ENCODE measurements at places on chromosomes 5 and 9. TPM values are rescaled to one million over a fixed set of nuclear protein-coding genes. Genes with fewer than 3 reads are reported as not detected.

The NEUROG1 gene
- not detected for total RNA-seq

The GABRP gene
- total RNA-seq: not detected

The LCN2 gene
- 3.7 TPM for total RNA-seq

The LRRC8A gene
- total RNA-seq: 130 TPM

The GPR150 gene
- 0.16 TPM for total RNA-seq

The CDHR2 gene
- total RNA-seq: 0.12 TPM

The DENND4C gene
- 15.2 TPM for total RNA-seq

The PCDHGB4 gene
- total RNA-seq: 0.56 TPM

The NUTM2F gene
- not detected for total RNA-seq

The PFN3 gene
- total RNA-seq: not detected

The CTSV gene
- 13.0 TPM for total RNA-seq

The SPINK4 gene
- total RNA-seq: not detected

The CD72 gene
- 0.16 TPM for total RNA-seq

The PCDHGC5 gene
- not detected for total RNA-seq

The ZNF608 gene
- 0.77 TPM for total RNA-seq

The SOWAHA gene
- 0.10 TPM for total RNA-seq

The C6 gene
- total RNA-seq: not detected

The FOXD4L3 gene
- 0.12 TPM for total RNA-seq

The ZNF300 gene
- total RNA-seq: 2.2 TPM

The MEF2C gene
- total RNA-seq: 0.02 TPM

The BNIP1 gene
- total RNA-seq: 18.1 TPM

The ICE1 gene
- total RNA-seq: 17.7 TPM

The SPATA9 gene
- not detected for total RNA-seq

The SPINK14 gene
- not detected for total RNA-seq

The ADAMTSL1 gene
- total RNA-seq: 0.11 TPM

The STING1 gene
- 0.66 TPM for total RNA-seq

The GRXCR2 gene
- total RNA-seq: not detected

The CBY3 gene
- not detected for total RNA-seq

The UNC13B gene
- 13.1 TPM for total RNA-seq

The ROPN1L gene
- total RNA-seq: 2.1 TPM

The GOLM1 gene
- 109 TPM for total RNA-seq

The PKN3 gene
- 16.3 TPM for total RNA-seq

The CDX1 gene
- not detected for total RNA-seq

The FREM1 gene
- total RNA-seq: not detected

The EIF4E1B gene
- total RNA-seq: not detected

The HAVCR2 gene
- total RNA-seq: 0.57 TPM

The SV2C gene
- total RNA-seq: not detected

The SLC4A9 gene
- total RNA-seq: not detected

The CTSL gene
- total RNA-seq: 618 TPM

The NUTM2G gene
- total RNA-seq: not detected

The TRAF2 gene
- total RNA-seq: 43.3 TPM

The TMEM215 gene
- total RNA-seq: not detected

The PRUNE2 gene
- total RNA-seq: 0.08 TPM

The ARL14EPL gene
- total RNA-seq: 0.43 TPM

The RNF183 gene
- total RNA-seq: not detected

The PHYHD1 gene
- 0.24 TPM for total RNA-seq

The ZNF879 gene
- total RNA-seq: 0.74 TPM

The PAX5 gene
- total RNA-seq: 0.01 TPM

The TMEM174 gene
- not detected for total RNA-seq

The FOXE1 gene
- 3.5 TPM for total RNA-seq

The PCA3 gene
- total RNA-seq: not detected

The SEPTIN8 gene
- total RNA-seq: 16.6 TPM

The CCNB1 gene
- 255 TPM for total RNA-seq

The NME5 gene
- total RNA-seq: not detected

The SPINK6 gene
- 0.45 TPM for total RNA-seq

The SHISAL2B gene
- total RNA-seq: not detected

The DDX4 gene
- not detected for total RNA-seq

Data from A549 treated with Hydrocortisone at 1 μM for 4 hours (cell line).